Activated naive CD4-positive, alpha-beta T cell treated with anti-CD3 and anti-CD28 coated beads, Interleukin-2, amount 10 ng/mL, durations not matched to agents 7 days and 5 days (primary cell): ENCODE measurements at places on chromosomes 13 and 19.

GRCh38 chr13:35057858-35058257 is 115.8 kb downstream of the NBEA start:
- no peaks in the 10 kb centered on the region for H3K27me3 ChIP-seq
- no peaks in the 10 kb centered on the region for H3K4me1 ChIP-seq
- no peak overlapping the region for H3K27ac ChIP-seq

DNA sequence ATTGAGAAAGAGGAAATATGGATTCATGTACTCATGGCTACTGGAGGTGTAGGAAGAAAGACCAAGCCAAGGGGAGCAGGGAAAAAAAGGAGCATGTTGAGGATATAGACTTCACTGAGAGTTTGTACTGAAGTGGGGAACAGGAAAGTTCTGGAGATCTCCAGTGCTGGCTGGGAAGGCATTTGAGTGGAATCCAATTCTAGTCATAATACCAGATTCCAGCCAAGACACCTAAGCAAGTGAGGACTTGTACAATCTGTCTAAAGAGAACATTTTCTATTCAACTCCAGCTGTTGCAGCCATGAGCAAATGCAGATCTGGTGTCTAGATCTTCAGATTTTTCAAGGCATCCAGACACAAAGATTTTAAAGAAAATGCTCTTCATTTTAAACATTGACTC is 412.5 kb downstream of the OXGR1 start:
- no peaks in the 10 kb centered on the region for H3K27me3 ChIP-seq
- H3K36me3 ChIP-seq, result no peaks in the 10 kb centered on the region
- H3K4me1 ChIP-seq, result no peaks in the 10 kb centered on the region

DNA sequence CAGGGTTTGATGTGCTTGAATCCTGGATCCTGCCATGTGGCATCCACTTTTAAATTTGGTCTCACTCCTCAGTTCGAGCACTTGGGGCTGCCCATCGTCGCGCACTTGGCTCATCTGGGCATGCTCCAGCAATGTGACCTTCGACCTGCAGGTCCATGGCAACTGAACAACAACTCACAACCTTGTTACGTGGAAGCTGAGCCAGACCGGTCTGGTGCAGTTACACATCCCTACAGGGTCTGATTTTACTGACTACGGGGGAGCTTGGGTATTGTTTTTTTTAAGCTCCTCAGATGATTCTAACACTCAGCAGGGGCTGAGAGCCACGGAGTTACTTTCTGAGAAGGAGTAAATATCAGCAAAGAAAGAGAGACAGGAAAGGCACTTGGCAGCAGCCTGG is 769.6 kb downstream of the UQCRFS1 start:
- no peak for DNase-seq
- no peaks in the 10 kb centered on the region for H3K4me1 ChIP-seq
- H3K27me3 ChIP-seq, result no peaks in the 10 kb centered on the region
- no peaks in the 10 kb centered on the region for H3K36me3 ChIP-seq

DNA sequence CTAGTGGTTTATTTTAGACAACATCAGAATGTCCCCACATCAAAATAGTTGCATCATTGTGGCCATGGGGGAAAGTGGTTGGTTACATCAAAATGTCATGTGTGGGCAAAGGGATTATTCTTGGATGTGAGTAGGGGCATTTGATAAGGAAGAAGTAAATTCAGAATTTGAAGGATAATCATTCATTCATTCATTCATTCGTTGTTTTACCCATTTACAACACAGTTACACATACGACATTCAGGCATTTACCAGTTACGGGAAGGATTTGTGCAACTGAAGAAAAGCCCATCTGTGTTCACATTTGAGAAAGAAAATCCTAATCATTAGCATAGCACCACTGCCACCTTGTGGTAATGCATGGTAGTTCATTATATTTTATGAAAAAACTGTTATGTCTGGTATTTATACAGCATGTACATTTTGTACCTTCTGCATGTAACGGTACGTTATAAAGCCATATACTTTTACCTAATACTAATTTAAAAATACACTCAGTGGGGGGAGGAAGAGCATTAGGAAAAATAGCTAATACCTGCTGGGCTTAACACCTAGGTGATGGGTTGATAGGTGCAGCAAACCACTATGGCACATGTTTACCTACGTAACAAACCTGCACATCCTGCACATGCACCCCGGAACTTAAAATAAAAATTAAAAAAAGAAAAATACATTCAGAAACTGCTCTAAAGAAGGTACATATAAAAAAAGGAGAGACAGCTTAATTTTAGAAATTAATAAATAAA is 62.1 kb downstream of the DGKH start:
- H3K27ac ChIP-seq, result no peak overlapping the region
- peaks cover 6% of the 10 kb centered on the region for H3K4me1 ChIP-seq
- H3K4me3 ChIP-seq, result no peak overlapping the region
- H3K36me3 ChIP-seq, result no peaks in the 10 kb centered on the region
- peak; percentile 43 for DNase-seq

DNA sequence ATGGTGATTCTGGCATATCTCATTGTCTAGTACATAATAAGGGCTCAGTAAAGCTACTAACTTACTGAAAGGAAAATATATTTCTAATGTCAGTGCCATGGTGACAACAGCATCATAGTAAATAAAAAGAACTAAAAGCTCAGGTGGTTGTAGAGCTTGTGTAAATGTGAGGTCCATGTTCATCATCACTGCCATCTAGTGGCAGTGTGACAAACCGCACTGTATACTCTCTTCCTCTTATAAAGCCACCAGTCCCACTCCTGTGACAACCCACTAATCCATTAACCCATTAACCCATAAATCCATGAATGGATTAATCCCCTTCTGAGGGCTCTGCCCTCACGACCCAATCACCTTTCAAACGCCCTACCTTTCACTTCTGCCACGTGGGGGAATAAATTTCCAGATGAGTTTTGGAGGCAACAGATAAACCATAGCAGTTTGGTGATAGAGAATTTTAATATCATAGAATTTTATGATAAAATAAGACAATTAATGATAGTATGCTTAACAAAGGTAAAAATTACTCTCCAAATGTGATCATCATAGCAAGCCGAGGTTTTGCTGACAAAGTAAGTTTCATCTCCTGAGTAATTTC is 160.4 kb upstream of the SGCG start:
- no peaks in the 10 kb centered on the region for H3K36me3 ChIP-seq
- H3K4me1 ChIP-seq, result no peaks in the 10 kb centered on the region
- DNase-seq, result peak; percentile 47
- no peak overlapping the region for H3K27ac ChIP-seq
